ENCODE measurements at places on chromosomes 13 and 19.

GRCh38 chr19:35856546-35857149 is at the start of gene KIRREL2:
TSS of gene KIRREL2 (plus strand) at chr19:35856911. CDS start at chr19:35857120, 209 bp downstream.
- DNase-seq = no peak

DNA sequence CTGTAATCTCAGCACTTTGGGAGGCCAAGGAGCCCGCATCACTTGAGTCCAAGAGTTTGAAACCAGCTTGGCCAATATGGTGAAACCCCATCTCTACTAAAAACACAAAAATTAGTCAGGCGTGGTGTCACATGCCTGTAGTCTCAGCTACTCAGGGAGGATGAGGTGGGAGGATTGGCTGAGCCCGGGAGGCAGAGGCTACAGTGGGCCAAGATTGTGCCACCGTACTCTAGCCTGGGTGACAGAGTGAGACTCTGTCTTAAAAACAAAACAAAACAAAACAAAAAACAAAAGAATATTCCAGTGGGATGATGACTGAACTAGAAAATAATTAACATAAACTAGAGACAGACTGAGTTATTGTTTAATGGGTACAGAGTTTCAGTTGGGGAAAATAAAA is 81.7 kb upstream of the ABCC4 start:
- DNase-seq = no peak

GRCh38 chr13:99997702-99998214 is 16.2 kb downstream of the ZIC2 start:
- DNase-seq = no peak

- no peak for DNase-seq
These were observed 24.4 kb downstream of the FAM124A start for GRCh38 chr13:51246418-51247277.

GRCh38 chr19:6249296-6249695 is 30.5 kb downstream of the MLLT1 start:
- DNase-seq = no peak

- DNase-seq = no peak
These were observed 1244.5 kb downstream of the PCDH9 start for GRCh38 chr13:65985612-65986011.

GRCh38 chr19:39582442-39582841 is 19.9 kb upstream of the LGALS13 start:
- DNase-seq = no peak

All from HuH-7.5 (cell line).